Activated CD8-positive, alpha-beta memory T cell treated with anti-CD3 and anti-CD28 coated beads for 1 hour (primary cell): ENCODE measurements at places on chromosomes 4 and X.

DNA sequence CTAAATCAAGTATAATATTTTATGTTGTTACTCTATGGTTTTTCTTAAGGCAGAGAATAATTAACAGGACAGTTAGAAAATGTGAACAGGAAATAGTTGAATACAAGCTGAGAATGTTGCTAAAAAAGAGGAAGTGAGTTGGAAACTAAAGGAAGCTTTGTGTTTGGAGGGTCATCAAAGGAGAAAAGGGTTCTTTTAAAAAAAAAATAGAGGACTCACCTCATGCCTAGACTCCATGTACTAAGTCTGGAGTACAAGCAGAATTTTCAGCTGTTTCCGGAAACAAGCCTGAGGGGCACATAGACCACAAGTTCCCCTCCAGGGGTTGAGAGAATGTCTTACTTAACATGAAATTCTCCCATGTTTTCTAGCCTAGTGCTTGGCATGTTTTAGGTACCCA is 20.1 kb upstream of the MAP7D3 start:
- DNase-seq = no peak

GRCh38 chr4:56139241-56139827 is 190.6 kb downstream of the CEP135 start:
- no peak for DNase-seq

GRCh38 chr4:69642961-69643360 is 3.5 kb upstream of the UGT2A2 start:
- no peak for DNase-seq

DNA sequence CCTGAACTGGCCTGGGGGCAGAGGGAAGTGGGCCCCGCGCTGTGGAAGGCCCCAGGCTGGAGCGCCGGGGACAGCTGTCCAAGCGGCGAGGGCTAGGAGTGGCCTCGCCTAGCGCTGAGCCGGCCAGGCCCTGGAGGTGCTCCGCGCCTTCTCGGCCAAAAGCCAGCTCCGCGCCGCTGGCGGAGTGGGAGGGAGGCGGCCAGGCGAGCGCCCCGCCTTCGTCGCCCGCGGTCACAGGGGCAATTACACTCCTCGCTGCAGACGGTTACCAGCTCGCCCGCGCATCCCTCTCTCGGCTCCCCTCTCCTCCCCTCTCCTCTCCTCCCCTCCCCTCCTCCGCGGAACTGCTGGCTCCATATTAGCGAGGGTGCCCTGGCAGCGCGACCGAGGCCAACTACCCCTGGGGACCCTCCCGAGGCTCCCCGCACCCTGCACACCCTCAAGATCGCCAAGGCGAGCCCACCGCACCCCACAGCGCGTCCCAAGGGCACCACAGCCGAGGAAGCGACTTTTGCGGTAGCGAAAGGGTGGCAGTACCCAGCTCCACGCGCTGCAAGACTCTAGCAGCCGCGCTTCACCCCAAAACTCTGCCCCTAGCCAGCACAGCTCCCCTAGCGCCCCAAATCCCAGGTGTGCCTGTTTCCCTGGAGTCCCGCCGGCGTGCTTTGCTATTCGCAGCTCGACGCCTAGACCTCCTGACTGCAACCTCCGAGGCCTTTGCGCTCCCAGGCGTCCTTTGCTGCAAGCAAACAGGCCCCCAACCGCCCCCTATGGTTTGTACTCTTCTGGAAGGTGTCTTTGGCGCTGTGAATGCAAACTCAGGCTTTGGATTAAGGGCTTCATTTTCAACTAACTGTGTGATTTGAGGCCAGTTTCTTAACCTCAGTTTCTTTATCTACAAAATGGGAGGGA is 91.4 kb downstream of the BCOR start:
- DNase-seq = no peak

- DNase-seq = no peak
These were observed 124.7 kb upstream of the C1QTNF7 start for GRCh38 chr4:15303052-15303641.

- DNase-seq = no peak
These were observed 32.9 kb downstream of the RAB33A start for GRCh38 chrX:130204647-130205046.

- no peak for DNase-seq
These were observed 76.1 kb downstream of the LRBA start for GRCh38 chr4:150938873-150939499.

- no peak for DNase-seq
These were observed 835 bp downstream of the TMEM185A start for GRCh38 chrX:149630681-149631233.

GRCh38 chr4:80540785-80541469 is 205.4 kb downstream of the CFAP299 start:
- no peak for DNase-seq

GRCh38 chr4:8212622-8213021 is 13.5 kb downstream of the SH3TC1 start:
- DNase-seq = no peak

GRCh38 chr4:56612282-56612681 is 68.8 kb downstream of the HOPX start:
- DNase-seq = no peak

GRCh38 chr4:10656988-10657387 is 27.6 kb downstream of the CLNK start:
- DNase-seq = no peak

- DNase-seq = no peak
These were observed 39.0 kb upstream of the GPM6B start for GRCh38 chrX:13855689-13856450.
